ENCODE measurements at places on chromosomes 11 and 22.

GRCh38 chr11:36056160-36056751 is 112.4 kb downstream of the LDLRAD3 start:
- DNase-seq: no peak

DNA sequence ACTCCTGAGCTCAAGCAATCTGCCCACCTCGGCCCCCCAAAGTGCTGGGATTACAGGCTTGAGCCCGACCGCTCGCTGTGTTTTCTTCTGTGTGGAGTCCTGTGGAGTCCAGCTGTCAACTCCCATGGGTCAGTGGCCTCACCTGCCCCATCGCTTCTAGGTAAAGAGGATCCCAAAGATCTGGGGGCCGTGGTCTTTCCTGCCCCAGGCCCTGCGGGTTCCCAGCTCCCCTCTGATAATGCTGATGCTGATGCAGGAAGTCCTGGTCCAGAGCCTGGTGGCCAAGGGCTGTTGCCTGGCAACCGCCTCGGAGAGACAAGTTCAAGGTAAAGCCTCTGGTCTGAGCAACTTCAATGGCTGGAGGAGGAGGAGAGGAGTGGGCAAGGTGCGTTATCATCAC is 9.6 kb downstream of the SSTR3 start:
- DNase-seq: no peak

GRCh38 chr11:95412074-95412473 is 181.1 kb upstream of the SESN3 start:
- DNase-seq: no peak

GRCh38 chr22:44658311-44658953 is 43.6 kb upstream of the PRR5 start:
- DNase-seq: peak; percentile 67

DNA sequence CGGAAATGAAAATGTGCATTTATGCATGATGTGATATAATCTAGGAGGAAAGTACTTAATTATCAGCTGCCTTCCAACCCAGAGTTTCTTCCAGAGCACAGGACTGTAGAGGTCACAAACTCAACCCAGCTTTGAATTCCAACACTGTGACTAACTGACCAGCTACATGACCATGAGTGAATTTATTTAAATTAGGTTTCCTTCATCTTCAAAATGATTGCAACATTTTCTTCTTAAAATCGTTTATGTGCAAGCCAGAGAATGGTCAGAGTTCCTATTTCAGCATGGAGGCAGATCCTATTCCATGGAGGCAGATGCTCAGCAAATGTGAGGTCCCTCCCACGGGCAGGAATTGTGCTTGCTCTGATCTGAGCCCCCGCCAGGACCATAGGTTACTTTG is 42.4 kb downstream of the OSBP start:
- no peak for DNase-seq

DNA sequence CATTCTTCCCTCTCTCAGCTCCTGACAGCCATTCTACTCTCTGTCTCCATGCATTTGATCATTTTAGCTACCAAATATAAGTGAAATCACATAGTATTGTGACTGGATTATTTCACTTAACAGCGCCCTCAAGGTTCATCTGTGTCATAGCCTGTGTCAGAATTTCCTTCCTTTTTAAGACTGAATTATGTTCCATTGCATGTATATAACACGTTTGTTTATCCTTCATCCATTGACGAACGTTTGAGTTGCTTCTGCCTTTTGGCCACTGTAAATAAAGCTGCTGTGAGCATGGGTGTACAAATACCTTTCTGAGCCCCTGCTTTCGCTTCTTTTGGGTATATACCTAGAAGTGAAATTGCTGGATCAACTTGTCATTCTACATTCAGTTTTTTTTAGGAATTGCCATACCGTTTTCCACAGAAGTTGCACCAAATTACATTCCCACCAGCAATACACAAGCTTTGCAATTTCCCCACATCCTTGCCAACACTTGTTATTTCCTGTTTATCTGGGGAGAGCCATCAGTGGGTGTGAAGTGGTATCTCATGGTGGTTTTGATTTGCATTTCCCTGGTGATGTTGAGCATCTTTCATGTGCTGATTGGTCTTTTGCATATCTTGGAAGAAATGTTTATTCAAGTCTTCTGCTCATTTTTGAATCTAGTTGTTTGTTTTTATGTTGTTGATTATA is 17.5 kb downstream of the GLB1L2 start:
- DNase-seq: no peak

- DNase-seq: no peak
Observed at GRCh38 chr11:4044976-4045646, 49.5 kb upstream of the RRM1 start.

DNA sequence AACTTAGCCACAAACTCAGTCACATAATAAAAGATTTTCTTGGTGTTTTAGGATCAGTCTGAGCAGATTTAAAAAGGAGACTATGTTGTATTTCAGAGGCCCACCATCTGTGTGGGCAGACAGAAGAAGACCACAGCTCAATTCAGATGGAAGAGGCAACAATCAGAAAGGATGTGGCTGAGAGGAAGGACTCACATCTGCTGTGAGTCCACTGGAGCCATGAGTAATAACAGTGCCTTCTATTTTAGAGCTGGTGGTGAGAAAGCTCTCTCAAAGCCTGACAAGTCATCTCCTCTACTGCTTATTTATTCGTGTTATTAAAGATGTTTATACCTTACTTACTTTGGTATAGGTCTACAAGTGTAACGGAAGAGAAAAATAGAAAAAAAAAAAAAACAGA is 357.2 kb downstream of the OPCML start:
- DNase-seq: no peak

- DNase-seq: no peak
Observed at GRCh38 chr11:7645206-7645605, 28.1 kb downstream of the CYB5R2 start.

DNA sequence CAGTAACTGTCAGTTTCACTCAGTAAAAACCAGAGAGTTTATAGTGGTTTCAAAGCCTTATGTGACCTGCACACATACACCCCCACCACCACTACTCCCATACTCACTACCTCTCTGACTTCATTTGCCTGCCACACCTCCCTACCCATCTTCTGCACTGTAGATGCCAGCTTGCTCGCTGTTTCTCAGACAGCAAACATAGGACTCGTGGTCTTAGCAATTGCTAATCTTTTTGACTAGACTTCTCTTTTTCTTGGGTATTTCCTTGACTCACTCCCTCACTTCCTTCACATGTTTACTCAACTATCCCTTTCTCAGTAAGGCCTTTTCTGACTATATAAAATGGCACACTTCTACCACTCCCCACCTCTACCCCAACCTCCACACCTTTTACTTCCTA is 27.8 kb downstream of the CEP295 start:
- DNase-seq: no peak

- DNase-seq: no peak
Observed at GRCh38 chr11:111450480-111451320, 61.5 kb downstream of the BTG4 start.

GRCh38 chr11:95429376-95429907 is 198.4 kb upstream of the SESN3 start:
- no peak for DNase-seq

DNA sequence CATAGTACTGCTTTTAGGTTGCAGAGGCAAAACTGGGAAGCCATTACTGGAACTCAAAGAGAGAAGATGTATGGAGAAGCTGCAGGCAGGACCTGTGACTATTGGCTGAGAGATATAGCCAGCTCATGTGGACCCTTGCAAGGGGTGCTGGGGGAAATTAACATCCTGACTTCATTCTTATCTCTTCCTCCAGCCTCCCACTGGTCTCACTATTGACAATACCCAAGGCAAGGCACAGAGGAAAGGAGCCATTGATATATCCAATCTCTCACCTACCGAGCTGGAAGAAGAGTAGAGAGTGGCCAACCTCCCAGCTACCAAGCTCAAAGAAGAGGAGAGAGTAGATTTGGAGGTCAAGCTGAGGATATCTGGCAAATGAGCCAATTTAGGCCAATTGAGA is 36.8 kb upstream of the ZBED5 start:
- no peak for DNase-seq

DNA sequence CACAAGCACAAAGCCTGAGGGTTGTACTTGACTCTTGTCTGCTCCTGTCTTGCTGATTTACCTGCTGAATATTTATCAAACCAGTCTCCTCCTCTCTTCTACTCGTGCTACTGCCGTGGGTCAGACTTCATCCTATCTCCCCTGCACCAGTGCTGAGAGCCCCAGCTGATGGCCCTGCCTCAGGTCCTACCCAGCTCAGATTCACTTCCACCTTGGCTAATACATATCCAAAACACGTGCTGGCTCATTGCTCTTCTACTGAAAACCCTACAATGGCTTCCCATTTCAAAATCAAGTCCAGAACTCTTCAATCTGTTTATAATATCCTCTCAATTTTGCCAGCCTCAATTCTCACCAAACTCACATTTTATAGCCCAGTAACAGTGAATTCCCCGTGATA is 48.3 kb downstream of the RAB30 start:
- DNase-seq: no peak

DNA sequence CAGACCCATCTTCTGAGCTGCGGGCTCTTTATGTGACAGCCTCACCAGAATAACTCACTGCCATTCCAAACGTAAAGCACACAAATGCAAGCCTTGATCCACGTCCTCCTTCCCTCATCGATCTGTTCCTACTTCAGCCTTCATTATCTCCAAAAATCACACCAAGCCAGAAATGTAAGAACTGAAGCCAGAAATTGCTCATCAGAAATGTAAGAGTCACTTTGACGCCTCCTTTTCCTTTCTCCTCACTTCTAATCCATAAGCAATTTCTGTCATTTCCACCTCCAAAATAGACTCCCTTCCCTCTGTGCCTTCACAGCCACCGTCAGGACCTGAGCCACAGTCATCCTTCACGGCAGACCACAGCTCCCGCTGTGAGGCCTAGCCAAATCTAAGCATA is 387.3 kb upstream of the B3GAT1 start:
- DNase-seq: no peak

DNA sequence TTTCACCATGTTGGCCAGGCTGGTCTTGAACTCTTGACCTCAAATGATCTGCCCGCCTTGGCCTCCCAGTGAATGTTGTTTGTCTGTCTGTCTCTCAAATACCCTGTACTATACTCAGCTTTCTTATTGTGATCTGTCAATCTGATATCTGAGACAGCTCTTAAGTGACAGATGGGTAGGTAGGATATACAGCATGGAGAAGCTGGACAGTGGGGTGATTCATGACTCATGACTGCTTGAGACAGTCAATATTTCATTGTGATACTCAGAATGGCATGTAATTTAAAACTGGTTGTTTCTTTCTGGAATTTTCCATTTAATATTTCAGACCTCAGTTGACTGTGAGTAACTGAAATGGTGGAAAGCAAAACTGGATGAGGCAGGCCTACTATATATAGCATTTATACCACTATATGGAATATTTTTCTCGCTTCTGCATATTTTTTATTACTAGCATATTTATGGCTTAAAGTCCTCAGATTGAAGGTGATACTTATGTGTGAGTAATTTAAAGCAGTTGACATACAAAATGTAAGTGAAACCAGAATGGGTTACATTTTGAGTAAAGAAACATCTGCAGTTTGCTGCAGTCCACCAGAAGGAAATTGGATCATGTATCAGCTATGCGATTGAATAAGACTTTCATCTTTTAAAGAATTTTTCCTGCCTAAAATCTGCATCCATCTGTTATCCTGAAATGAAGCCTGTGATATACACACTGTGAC is 22.3 kb downstream of the ARHGAP42 start:
- DNase-seq: no peak

DNA sequence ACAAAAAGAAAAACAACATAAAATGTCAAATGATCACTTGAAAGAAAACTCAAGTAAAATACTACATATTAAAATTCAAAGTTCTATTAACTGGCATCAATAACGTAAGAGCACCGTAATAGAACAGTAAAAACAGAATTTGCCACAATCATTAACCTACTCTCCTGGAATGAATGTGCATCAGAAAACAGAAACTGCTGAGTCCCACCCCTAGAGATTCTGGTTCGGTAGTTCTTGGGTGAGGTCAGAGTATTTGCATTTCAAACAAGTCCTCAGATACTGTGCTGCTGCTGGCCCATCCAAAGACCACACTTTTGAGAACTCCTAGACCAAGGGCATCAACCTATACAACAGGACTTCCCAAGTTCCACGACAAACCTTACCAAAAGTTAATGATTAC is 23.5 kb downstream of the PITPNB start:
- DNase-seq: no peak

- no peak for DNase-seq
Observed at GRCh38 chr11:33691066-33691864, 9.4 kb downstream of the C11orf91 start.

- no peak for DNase-seq
Observed at GRCh38 chr11:21561581-21561980, 631.3 kb upstream of the ANO5 start.

- DNase-seq: no peak
Observed at GRCh38 chr11:47913529-47914244, 65.5 kb upstream of the NUP160 start.

DNA sequence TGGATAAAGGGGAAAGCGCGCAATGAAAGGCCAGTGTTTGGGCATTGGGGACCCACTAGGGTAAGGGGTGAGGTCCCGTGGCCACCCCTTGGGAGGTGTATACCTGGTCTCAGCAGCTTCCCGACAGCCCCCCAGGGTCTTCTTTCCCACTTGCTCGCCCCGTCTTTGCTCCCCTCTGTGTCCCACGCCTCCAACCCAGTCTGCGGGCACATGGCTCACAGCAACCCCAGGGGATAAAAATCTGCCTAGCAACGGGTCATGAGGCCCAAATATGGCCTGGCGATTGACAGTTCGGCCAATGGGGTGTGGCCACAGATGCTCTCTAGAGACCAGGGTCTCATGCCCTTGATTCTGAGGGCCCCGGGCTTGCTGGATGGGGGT is 41.6 kb downstream of the AHNAK start:
- no peak for DNase-seq

GRCh38 chr11:119573858-119574257 is 150.9 kb upstream of the THY1 start:
- DNase-seq: no peak

- no peak for DNase-seq
Observed at GRCh38 chr11:6746626-6747025, 25.1 kb downstream of the OR2AG2 start.

DNA sequence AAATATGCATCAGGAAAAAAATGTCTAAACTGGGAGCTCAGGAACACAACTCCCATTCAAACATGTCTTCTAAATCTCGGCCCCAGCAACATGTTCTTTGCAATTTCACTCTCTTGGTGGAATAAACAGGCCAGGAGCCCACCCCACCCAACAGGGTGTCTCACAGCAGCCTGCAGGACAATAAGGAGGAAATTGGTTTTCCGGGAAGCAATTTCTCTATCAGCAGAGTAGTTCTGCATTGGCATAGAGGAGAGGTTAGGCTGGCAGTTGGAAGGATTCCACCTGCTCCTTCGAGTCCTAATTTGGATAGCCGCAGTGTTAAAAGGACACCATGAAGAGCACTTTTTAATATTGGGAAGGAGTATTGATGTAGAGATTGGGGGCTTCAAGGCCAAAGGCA is 55.9 kb upstream of the BARX2 start:
- no peak for DNase-seq
